ENCODE measurements at places on chromosomes 2 and 18.
A peak's percentile ranks its signal among the peaks of the same experiment; 100 is the strongest.

GRCh38 chr2:38419499-38419898 lies 42.4 kb upstream of the ATL2 start:
- no peak for DNase-seq

- no peak for DNase-seq
Observed at GRCh38 chr2:140654565-140654964, 1476.3 kb downstream of the LRP1B start.

- DNase-seq, result peak; percentile 83
Observed at GRCh38 chr2:112958428-112959108, 19.2 kb upstream of the IL36G start.

DNA sequence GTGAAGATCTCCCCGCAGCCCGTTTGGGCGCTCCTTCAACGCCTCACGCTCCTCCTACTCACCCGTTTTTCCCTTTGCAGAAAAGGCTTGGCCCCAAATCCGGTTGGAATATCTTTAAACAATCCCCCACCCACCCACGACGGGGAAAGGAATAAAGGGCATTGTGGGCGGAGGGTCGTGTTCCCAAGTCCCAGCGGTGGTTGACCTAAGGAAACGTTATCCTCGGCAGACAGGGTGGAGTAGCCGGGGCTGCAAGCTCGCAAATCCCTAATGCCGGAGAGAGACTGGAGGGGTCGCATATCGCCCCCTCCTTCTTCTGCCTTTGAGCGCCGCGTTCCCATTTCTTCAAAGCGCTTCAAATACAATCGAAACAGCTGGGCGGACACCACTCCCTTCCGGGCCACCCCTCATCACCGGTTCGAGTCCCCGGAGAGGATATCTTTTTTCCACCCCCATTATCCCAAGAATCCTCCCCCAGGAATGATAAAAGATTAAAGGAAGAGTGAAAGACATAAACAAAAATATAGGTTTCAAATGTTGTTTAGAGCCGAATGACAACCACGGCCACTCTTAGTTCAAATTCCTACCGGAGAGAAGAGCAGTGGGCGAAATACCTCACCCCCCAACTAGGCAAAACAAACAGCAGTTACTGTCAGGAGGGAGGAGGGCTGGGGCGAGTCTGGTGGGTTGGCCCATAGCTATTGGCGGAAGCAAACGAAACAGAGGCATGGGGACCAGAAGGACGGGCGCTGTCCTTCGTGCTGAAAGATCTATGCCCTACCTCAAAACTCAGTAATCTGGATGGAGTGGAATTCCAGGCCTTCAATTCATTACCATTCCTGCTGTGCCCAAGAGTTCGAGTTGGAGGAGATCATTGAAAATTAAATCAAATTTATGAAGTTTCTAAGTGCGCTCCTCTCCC lies 2.8 kb upstream of the GAD1 start:
- DNase-seq, result peak; percentile 30
